Activated CD4-positive, alpha-beta T cell treated with anti-CD3 and anti-CD28 coated beads, Interleukin-2, amount 50 U/mL, for 4 hours (primary cell): ENCODE measurements at places on chromosomes 3 and 15.
A peak's percentile ranks its signal among the peaks of the same experiment; 100 is the strongest.

DNA sequence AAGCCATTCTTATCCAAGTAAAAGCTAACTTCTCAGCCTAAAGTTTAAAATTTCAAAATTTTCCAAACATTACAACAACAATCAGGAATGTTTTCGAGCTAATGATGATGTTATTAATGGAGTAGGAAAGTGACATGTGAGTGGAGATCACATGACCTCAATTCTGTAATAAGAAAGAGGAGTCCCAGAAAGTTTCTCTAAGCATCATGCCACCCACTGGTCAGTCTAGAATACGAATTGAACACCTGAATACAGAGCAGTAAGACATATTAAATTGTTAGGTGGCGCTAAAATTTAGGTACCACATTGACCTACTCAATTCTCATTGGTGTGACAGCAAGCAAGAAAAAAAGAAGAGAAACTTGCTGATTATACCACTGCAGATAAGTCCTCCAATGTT is 163.9 kb downstream of the DCLK3 start:
- no peak for DNase-seq

GRCh38 chr3:140995881-140996280 is 54.2 kb downstream of the SLC25A36 start:
- DNase-seq, result no peak

DNA sequence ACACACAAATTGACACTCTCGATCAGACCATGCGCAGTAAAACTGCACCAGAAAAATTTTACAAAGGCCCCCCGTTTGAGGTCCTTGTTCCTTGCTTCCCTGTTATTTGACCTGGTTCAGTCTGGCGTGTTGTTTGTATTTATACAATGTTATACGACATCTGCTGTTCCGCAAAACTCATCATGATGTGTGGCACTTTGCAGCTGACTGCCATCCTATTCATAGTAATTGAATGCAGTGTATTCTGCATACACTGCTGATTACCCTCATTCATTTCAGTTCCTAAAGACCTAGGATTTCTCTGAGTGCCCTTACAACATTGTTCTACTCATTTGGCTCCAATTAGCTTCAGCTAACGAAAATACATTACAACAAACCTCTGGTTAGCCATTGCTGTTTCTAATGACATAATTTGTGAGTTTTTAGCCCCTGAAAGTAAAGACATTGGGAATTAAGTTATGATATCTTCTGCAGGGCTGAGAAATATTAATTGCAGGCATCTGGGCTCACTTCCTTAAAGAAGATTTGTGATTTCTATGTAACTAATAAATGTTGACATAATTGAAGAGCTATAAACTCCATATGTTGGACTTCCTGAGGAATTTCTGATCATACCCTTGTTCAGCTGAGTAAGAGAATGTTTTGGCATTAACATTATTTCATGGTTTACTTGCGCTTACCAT is 75.7 kb downstream of the C3orf38 start:
- no peak for DNase-seq

GRCh38 chr3:184727357-184728009 is 15.6 kb upstream of the MAGEF1 start:
- peak; percentile 30 for DNase-seq

- no peak for DNase-seq
These were observed 10.1 kb downstream of the GOLIM4 start for GRCh38 chr3:168085491-168086119.

GRCh38 chr3:26246901-26247300 is 375.7 kb upstream of the LRRC3B start:
- no peak for DNase-seq

DNA sequence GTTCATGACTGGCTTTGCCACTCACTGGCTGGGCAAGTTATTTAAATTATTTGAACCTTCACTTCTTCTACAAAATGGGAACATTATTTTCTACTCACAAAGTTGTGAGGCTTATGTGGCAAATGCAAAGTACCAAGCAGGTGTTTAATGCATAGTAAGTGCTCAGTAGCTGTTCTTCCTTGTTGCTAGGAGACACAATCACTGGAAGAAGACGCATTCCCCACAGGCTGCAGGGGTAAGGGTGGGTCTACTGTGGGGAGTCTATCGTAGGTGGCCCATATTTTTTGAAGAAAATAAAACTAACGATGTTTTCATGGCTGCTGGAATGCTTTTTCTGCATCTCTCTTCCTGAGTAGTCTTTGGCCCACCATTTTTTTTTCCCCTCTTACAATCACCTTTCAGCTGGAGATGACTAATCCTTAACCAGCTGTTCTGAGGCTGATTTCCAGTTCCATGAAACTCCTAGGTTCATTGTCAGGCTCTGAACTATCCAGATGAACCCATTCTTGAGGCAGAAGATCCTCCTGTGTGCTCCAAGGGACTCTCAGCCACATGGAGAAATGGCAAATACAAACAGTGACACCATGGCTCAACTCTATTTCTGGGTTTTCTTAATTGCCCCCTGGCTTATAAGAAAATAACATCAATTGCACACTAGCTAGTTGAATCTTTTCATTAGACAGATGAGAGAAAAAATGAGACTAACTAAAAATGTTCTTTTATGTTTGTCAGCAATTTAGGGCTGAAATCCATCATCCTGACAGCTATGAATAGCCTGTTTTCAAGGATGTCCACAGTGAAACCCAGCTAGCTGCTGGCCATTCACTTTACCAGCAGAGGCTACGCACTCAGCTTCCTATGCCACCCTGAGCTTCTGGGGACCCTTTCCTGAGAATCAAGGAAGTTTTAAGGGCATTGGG is 108.3 kb upstream of the ETV5 start:
- no peak for DNase-seq

DNA sequence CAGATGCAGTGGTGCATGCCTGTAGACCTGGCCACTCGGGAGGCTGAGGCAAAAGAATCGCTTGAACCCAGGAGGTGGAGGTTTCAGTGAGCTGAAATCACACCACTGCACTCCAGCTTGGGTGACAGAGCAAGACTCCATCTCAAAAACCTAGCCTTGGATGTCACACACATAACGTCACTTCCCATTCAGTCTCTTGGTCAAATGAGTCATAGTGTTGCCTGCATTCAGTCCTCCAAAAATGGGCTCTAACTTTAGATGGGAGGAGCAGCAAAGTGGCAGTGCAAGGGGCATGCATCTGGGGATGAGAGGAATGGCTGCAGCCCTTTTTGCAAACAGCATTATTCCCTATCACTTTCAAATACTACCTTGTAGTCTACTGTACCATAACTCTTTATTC is 62.9 kb upstream of the AGBL1 start:
- DNase-seq, result no peak

- no peak for DNase-seq
These were observed 97.3 kb upstream of the LRIG1 start for GRCh38 chr3:66598168-66598567.
